Cerebellum (tissue), 4 donors: ENCODE measurements at places on chromosomes 7 and 10. TPM values are rescaled to one million over a fixed set of nuclear protein-coding genes. Genes with fewer than 3 reads are reported as not detected.

Gene NPC1L1
- not detected for total RNA-seq

Gene KBTBD2
- total RNA-seq: 66.1 TPM

Gene HOGA1
- 3.4 TPM for total RNA-seq

Gene CAPZA2
- 121 TPM for total RNA-seq

Gene ASB4
- total RNA-seq: 0.09 TPM

Gene UTF1
- total RNA-seq: not detected

Gene BMS1
- 11.5 TPM for total RNA-seq

Gene RBP4
- total RNA-seq: 2.5 TPM

Gene ARMC3
- total RNA-seq: 7.8 TPM

GRCh38 chr10:89241026-89241425 is 10.5 kb downstream of the LIPA start:
- no peak for DNase-seq

- DNase-seq: no peak
Measured at GRCh38 chr7:22675917-22676343, 51.1 kb upstream of the IL6 start.

DNA sequence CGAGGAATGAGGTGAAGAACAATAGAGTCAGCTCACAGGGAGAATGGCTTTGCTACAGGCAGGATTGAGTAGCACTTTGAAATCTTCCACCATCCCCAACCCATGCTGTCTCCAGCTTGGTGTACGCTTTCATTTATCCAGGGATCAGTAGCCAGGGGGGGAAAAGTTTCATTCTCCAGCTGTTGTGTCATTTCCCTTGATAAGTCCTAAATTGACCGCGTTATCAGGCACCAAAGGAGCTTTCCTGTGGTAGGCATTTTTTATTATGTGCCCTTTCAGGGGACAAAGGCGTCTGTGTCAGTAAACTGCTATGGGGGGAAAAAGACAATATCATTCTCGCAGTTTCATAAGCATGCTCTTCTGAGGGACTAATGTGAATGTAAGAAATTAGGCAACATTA is 106.6 kb upstream of the YAE1 start:
- DNase-seq: no peak

DNA sequence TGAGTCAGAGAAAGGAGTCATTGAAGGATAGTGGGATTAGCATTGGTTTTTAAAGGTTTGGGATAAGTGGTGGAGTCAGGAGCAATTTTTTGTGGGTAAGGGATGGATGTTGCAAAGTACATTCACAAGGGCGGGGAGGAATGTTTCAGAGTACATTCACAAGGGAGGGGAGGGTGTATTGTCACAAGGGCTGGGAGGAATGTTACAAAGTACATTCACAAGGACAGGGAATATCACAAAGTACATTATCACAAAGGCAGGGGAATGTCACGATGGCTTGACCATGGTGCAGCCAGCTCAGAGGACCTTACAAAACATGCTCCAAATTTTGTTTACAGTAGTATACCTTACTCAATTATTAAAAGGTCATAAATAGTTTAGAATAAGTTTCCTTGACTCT is 30.3 kb downstream of the C1GALT1 start:
- no peak for DNase-seq

DNA sequence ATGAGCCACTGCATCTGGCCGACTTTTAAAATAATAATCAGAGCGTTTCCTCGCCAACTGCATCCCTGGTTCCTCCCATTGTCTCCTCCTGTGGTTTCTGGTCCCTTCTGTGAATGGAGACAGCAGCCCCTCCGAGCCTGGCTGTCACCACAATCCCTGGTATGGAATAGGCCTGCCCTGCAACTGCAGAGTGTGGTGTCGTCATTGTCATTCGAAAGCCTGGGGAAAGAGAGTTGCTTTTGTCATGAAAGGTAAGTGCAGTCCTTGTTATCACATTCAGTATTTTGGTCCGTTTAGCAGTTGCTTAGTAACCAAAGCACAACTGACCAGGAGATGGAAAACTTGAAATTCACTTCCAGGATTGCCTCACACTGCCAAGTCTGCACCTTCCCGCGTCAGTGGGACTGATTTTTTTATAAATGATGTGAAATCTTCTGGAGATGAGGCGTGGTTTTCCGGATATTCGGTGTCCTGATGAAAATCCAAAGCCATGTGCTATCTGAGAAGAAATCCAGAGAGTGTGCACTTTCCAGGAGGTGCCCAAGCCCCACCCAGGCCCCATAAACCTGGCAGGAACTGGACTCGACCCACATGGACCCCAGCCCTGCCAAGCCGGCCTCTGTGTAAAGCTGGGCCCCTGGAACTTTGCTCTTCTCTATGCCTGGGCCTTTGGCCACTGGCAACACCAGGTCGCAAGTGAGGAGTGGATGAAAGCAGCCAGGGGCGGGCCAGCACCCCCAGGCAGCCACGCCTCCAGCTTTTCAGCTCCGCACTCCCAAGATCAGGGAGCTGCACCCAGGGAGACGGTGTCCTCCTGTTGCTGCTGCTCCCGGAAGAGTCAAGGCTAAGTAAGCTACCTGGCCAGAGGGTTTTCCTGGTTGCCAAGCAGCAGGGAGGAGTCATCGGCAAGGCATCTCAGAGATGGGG is 133.7 kb upstream of the SH2B2 start:
- no peak for DNase-seq

GRCh38 chr10:62426086-62426485 is 51.9 kb downstream of the ZNF365 start:
- DNase-seq: no peak

- DNase-seq: no peak
Measured at GRCh38 chr7:157004521-157005455, 5.7 kb downstream of the MNX1 start.

DNA sequence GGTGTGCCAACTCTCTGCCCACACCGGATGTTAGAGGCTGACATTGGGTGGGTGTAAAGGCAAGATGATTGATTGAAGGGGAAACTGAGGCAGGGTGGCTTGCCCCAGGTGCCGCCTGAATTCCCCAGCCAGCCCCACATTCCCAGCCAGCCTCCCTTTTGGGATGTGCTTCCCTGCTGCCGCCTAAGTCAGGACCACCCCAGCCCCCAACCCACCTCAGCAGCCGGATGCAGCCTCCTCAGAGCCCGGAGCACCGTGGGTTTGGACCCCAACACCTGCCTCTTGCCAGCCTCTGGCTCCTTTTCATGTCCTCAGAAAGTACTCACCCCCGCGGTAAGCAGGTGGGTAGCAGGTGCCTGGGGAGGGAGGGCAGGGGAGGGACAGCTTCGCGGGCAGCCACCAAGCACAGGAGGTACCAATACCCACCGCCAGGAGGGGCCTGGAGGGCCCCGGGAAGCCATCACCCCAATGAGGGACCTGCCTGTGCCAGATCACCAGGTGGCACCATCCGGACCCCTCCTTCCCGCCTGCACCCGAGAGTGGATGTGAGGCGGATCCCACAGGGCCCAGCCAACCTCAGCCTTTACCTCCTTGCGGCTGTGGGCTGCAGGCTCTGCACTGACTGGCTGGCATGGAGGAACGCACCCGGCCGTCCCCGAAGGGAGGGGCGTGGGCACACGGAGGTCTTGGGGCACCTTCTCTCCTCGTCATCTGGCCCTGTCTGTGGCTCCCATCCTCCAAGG is 60.5 kb downstream of the PWWP2B start:
- no peak for DNase-seq

DNA sequence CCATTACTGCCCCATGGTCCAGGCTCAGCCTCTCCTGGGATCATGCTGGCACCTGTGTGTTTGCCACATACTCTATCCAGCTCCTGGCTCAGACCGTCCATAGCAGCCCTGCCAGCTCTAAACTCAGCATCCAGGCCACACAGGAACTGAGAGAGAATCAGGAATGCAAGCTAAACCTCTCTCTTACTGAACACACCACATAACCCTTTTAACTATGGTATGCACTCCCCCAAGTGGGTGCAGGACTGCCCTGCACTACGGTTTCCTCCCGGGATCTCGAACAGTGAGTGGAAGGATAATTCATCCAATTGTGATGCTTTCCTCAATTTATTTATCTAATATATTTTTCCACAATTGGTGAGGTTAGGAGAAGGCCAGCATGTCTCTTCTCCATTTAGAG is 17.1 kb upstream of the ZNF800 start:
- DNase-seq: no peak

- DNase-seq: no peak
Measured at GRCh38 chr7:26404189-26404996, 112.7 kb downstream of the SNX10 start.

DNA sequence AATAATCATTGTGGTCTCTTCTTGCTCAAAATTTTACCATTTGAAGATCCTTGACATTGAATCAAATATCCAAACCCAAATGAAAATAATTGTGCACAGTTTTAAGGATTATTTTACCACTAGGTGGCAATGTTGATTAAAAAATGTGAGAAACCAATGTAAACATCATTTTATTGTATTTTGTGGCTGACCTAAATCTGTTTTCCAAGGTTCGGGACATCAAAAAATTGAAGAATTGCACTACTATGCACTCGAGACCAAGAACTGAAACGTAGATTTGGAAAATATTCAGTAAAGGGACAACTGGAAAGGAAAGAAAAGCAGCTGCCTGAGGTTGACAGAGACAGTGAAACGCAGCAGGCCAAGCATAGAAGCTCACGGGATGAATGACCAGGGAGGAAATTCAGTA is 259.3 kb downstream of the SNX13 start:
- peak; percentile 17 for DNase-seq

DNA sequence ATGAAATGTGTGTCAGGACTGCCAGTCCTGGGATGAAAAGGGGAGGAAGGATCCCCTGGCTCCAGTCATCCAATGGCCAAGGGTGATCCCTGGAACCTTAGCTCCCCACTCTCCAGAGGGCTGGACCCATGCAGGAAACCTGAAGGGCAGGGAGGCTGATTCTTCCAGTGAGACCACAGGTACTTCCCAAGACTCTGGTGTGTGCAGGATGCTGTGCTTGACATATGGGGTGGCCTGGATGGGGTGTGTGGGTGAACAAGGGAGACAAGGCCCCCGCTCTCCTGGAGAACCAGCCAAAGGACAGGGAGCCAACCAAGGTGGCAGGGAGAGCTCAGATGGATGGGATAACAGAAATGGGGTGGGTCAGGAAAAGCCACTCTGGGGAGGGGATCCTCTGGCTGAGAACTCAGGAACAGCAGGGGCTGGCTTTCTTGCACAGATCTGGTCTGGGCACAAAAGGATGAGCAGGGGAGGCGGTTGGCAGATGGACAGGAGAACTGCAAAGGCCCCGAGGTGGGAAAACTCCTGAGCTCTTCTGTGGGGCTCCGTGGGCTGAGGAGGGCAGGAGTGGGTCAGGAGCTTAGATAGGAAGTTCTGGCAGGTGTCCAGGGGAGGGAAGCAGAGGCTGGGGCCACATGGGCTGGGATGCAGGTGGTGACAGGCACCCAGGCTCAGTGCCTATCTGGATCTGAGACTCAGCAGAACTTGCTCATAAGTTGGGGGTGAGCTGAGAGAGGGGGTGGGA is 100.6 kb downstream of the ARHGAP22 start:
- no peak for DNase-seq

GRCh38 chr7:49295146-49295545 is 370.8 kb downstream of the CDC14C start:
- DNase-seq: no peak

DNA sequence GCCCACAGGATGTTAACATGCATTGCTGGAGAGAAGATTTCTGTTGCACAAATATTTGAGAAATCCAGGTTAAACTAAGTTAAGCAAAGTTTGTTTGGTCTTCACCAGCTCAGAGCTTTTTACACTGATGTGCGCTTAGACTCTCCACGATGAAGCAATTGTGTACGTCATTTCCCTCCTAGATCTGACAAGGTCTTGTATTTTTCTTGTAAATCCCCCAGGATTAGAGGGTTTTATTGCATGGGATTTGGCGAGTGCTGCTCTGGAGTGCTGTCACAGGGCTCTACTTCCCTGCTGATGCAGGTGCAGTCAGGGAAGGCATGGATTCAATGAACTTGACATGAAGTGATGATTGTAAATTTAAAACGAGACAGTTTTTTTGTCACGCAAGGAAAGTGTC is 173.3 kb downstream of the PDE1C start:
- DNase-seq: no peak

DNA sequence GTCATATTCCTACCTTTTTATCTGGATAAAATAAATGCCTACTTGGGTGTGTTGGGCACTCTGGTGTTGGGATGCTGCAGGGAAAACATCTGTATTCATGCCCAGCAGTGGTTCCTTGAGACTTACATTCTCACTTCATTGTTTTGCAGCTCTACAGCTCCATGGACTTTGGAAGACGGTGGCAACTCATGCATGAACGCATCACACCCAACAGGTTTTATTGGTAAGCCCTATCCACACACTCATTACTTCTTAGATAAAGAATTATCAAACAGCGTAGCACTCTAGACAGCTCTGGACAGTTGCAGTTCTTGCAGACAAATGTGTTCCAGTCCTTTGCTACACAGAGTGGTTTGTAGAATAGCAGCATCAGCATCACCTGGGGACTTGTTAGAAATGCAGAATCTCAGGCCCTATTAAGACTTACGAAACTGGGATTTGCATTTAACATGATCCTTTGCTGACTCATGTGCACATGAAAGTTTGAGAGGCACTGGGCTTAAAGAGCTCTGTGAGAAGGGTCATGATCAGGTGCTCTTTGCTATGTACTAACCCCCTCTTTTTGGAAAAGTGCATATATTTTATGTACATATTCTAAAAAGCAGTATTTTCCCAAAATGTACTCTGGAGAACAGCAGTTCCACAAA is 401.9 kb downstream of the SORCS3 start:
- no peak for DNase-seq

DNA sequence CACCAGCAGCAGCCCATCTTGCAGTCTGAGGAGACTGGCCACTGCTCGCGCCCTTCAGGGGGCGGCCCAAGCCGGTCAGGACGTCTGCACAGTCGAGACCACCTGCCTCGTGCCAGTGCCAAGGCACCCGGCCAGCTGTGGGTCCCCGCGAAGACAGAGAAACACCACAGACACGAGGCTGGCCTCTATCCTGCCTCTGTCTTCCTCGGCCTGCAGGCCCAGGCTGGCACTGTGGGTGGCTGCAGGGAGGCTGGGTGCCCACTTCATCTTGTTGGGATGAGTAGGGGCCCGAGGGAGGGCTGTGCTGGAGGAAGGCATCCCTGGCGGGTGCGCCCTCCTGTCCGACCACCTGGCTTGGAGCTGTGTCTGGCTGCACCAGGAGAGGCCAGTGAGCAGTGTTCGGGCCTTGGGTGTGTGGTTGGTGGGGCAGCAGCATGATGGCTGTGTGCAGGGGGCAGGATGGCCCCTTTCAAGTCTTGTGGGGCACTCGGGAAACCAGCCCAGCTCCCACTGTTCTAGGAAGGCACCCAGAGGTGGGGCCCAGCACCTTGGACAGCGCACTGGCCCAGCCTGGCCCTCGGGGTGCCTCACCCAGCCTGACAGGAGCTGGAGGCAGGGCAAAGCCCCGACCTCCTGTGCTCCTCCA is 7.3 kb downstream of the DPYSL4 start:
- no peak for DNase-seq
